Stimulated activated CD8-positive, alpha-beta memory T cell treated with anti-CD3 and anti-CD28 coated beads, Interleukin-15, amount 100 ng/mL, for 4 hours (primary cell): ENCODE measurements at places on chromosomes 13 and 19.

- DNase-seq: no peak
These were observed 28.5 kb downstream of the CRYL1 start for GRCh38 chr13:20497006-20497775.

DNA sequence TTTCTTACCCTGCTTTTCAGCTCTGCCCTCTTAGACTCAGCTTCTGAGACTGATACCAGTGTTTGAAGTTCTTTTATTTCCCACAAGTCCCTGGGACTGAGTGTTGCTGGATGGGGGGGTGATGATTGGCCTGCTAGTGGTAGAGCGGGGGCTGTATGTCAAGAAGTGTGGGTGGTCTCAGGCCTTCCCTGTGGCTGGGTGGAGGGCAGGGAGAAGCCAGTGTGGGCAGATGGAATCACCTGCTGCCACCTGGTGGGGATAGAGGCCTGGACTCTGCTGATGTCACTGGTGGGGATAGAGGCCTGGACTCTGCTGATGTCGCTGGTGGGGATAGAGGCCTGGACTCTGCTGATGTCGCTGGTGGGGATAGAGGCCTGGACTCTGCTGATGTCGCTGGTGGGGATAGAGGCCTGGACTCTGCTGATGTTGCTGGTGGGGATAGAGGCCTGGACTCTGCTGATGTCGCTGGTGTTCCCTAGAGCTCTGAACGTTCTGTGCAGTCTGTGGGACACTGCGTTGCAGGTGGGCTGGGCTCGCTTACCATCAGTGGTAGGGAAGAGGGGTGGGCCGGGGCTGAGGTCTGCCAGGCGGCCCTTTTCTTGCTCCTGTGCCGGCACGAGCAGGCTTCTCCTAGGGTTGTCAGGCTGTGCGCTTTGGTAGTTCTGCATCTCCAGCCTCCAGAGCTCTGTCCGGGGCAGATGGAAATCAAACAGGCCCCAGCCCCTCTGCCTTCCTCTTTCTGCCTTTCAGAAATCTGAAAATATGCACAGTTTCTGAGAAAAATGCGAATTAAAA is 101.3 kb downstream of the ARHGEF7 start:
- DNase-seq: no peak

- DNase-seq: no peak
These were observed 54.0 kb upstream of the MYO16 start for GRCh38 chr13:108575430-108575829.

DNA sequence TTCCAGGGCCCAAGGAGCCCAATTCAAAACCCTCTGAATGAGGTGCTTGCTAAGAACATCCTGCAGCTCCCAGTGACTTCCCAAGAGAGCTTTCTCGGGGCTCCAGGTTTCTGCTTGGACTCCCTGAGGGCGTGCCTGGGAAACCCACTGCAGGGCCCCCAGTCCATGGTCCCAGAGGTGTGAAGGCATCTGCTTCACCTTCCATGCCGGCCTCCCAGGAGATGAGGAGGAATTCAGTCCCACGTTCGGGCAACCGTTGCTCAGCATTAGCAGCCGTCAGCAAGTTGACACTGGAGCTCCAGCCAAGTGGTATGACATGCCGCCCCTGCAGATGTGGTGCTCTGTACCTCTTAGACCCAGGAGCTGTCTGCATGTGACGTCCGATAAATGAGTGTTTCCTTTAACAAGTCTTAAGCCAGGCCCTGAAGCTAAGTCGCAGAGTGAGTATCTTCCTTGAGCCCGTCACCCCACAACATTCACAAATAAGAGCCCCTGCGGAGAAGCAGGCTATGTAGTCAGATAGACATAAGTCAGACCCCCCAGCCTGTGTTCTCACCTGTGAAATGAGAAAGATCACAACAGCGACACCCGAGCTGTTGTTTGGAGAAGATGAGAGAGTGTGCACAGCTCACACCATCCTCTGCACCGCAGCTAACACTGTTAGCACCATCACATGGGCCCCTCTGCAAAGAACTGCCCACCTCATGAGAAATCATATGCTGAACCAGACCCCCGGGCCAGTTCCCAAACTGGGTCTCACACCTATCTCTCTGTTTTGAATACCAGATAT is 150.3 kb downstream of the KATNAL1 start:
- no peak for DNase-seq

DNA sequence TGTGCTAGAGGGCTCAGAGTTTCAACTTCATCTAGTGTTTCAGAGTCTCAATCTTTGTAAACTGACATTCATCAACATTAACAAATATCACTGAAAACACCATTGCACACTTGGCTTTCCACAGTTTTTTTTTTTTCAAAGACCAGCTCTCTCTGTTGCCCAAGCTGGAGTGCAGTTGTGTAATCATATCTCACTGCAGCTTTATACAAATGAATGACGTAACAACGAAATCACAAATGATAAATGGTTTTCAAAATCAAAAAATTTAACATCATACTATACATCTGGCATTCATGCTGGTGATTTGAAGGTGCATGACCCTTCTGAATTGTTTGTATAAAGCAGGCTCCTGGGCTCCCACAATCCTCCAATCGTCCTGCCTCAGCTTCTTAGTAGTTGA is 248.0 kb upstream of the TMTC4 start:
- no peak for DNase-seq

GRCh38 chr13:77599351-77599750 is 63.8 kb downstream of the SCEL start:
- no peak for DNase-seq

- DNase-seq: no peak
These were observed 45.8 kb downstream of the TMEM255B start for GRCh38 chr13:113804703-113805430.
